ENCODE measurements at places on chromosomes 3 and 15. TPM values are rescaled to one million over a fixed set of nuclear protein-coding genes. Genes with fewer than 3 reads are reported as not detected.
A peak's percentile ranks its signal among the peaks of the same experiment; 100 is the strongest.

GRCh38 chr15:59168536-59168935 lies 38.1 kb upstream of the LDHAL6B start:
- H3K4me3 ChIP-seq = no peak overlapping the region
- no peaks in the 10 kb centered on the region for H3K36me3 ChIP-seq
- no peaks in the 10 kb centered on the region for H3K4me1 ChIP-seq

GRCh38 chr3:36394176-36394575 lies 13.9 kb downstream of the STAC start:
- H3K36me3 ChIP-seq = no peaks in the 10 kb centered on the region
- H3K4me3 ChIP-seq = no peak overlapping the region
- H3K4me1 ChIP-seq = no peaks in the 10 kb centered on the region
- H3K27ac ChIP-seq = no peak overlapping the region

DNA sequence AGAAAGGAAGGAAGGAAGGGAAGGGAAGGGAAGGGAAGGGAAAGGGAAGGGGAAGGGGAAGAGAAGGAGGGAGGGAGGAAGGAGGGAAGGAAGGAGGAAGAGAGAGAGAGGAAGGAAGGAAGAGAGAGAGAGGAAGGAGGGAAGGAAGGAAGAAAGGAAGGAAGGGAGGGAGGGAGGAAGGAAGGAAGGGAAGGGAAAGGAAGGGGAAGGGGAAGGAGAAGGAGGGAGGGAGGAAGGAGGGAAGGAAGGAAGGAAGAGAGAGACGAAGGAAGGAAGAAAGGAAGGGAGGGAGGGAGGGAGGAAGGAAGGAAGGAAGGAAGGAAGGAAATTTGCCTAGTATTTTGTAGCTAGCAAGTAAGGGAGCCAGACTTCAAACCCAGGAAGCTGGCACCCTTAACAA lies 583.9 kb downstream of the RBMS3 start:
- no peaks in the 10 kb centered on the region for H3K27me3 ChIP-seq
- no peaks in the 10 kb centered on the region for H3K4me1 ChIP-seq
- no peak overlapping the region for H3K27ac ChIP-seq

GRCh38 chr3:102354818-102355515 lies 79.8 kb upstream of the ZPLD1 start:
- no peak for DNase-seq
- H3K4me3 ChIP-seq = no peak overlapping the region
- no peaks in the 10 kb centered on the region for H3K27me3 ChIP-seq
- no peaks in the 10 kb centered on the region for H3K4me1 ChIP-seq
- no peak overlapping the region for H3K27ac ChIP-seq

DNA sequence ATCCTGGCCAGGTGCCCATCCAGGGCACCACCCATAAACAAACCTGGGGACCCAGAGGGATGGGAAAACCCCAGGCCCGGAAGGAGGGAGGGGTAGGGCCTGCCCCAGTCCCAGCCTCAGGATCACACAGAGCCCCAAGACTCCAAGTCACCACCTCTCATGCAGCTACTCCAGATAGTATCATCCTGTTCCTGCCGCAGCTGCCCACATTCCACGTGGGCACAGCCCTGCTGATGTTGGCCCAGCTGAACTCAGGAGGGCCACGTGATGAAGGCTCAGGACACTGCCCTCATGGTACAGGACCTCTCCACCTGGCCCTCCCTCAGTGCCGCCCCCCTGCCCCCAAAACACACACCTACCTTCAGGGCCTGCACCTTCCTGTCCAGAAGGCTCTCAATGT lies 69.5 kb downstream of the CACNA2D2 start:
- DNase-seq = no peak
- H3K27ac ChIP-seq = no peak overlapping the region
- no peaks in the 10 kb centered on the region for H3K27me3 ChIP-seq
- no peak overlapping the region for H3K4me3 ChIP-seq

GRCh38 chr3:186783058-186783730 lies at the start of gene EIF4A2:
Gene EIF4A2, plus strand, starts transcription at chr3:186783577. Its CDS starts 34 bp downstream, at chr3:186783611.
- no peaks in the 10 kb centered on the region for H3K27me3 ChIP-seq
- no peaks in the 10 kb centered on the region for H3K36me3 ChIP-seq
- peaks cover 12% of the 10 kb centered on the region for H3K4me1 ChIP-seq
- DNase-seq = peak; percentile 87
- peak within 1 kb of the TSS; percentile 83 for H3K4me3 ChIP-seq

IRAK2 gene
- 11.9 TPM for total RNA-seq

DNA sequence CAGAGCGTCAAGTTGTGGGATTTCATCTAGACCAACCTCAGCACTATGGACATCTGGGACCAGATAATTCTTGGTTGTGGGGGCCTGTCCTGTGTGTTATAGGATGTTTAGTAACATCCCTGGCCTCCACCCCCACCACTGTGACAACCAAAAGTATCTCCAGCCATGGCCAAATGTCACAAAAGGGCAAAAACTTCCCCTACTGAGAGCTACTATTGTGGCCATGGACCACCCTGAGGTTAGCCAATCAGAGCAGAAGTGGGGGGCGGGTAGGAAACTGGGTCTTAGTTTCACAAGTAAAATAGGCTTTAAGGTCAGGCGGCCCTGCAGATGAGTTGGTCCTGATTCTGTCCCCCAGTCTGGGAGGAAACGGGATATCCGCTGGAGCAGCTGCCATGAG lies 25.4 kb downstream of the KIF7 start:
- H3K27ac ChIP-seq = no peak overlapping the region
- no peaks in the 10 kb centered on the region for H3K4me1 ChIP-seq
- no peaks in the 10 kb centered on the region for H3K27me3 ChIP-seq
- no peak for DNase-seq
- peaks cover 33% of the 10 kb centered on the region for H3K36me3 ChIP-seq
- H3K4me3 ChIP-seq = no peak overlapping the region

TMEM266 gene
- total RNA-seq = not detected

ATG7 gene
- total RNA-seq = 126 TPM

- no peaks in the 10 kb centered on the region for H3K4me1 ChIP-seq
- no peak for DNase-seq
- no peaks in the 10 kb centered on the region for H3K36me3 ChIP-seq
- H3K27ac ChIP-seq = no peak overlapping the region
- H3K27me3 ChIP-seq = no peaks in the 10 kb centered on the region
Measured at GRCh38 chr15:39269352-39269751, 311.5 kb upstream of the THBS1 start.

P2RY13 gene
- 0.67 TPM for total RNA-seq
